ENCODE measurements at places on chromosomes 5 and 9.
A peak's percentile ranks its signal among the peaks of the same experiment; 100 is the strongest.

DNA sequence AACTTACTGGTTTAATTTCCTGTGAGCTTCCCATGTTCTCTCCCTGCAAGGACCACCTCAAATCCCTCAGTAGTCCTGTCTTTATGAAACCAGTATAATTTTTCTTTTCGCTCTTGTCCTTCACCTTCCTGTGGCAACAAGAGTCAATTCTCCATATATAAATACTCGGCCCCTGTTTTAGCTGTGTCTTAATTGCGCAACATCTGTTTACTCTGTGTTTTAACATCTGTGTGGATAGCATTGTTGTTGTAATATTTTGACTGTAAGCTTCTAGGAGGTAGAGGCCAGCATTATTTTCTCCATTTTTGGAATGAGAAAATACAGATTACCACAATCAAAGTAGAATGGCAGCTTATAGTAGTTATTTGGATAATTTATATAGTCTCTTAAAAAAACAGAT lies 30.2 kb upstream of the CDKN2B start:
- no peak for DNase-seq

DNA sequence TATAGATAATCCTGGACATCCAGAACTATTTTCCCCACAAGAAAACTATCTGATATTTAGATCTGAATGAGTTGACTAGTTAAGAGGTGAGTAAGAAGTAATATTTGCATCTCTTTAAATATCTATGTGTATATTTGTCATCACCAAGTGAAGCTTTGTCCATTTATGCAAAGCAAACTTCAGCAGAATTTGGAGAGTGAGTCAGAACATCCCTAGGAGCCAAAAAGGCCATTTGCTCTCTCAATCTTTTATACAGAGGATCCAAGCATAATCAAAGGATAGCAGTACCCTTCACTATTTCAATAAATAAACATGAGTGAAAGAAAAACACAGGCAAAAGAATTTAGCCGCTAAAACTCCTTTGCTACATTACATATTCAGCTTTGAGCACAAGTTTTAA lies 454.4 kb downstream of the NR2F1-AS1 start:
- DNase-seq, result no peak

DNA sequence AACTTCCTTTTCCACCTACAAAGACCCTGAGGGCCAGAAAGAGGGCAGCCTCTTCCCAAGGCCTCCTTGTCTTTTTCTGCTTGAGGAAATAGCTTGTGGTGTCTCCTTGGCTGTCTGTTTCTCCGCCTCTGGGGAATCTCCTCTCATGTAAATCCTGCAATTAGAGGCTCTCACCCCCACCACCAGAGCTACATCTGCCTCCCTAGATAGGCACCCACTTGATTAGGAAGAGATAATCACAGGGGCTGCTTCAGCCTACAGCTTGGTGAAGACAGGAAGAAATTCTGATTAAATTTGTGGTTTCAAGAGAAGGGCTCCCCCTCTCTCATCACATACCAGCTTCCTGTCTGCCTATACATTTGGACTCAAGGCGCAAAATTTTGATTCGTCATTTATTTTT lies 75.6 kb downstream of the TLR4 start:
- no peak for DNase-seq

DNA sequence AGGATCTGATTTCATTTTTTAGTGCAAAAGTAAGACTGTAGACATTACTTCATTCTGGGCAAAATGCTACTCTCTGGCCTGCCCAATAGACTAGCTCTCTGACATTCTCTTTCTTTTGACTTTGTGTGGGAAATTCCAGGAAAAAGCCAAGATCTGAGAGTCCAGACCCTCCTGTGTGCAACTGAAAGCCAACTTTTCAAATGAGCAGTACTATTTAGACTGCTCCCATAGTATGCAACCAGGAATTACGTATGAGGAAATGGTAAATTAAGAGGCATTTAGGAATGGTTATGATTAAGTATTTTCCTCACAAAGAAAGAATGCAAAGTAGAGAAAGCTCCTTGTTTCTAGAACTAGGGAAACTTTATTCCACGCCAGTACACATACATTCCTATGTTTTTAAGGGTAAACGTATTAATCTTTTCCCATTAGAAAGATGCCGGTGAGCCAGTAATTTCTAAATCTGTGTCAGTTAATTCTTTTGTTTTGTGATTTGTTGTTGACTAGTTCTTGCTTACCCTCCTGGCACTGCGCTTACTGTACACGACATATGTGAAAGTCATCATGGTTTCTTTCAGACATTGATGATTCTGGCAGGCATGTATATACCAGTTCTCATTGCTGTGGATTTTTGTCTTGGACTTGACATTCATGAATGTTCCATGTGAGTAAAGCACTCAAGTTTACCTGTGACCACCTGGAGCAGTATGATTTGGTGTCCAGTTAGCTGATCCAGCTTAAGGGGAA lies 56.0 kb downstream of the AOPEP start:
- DNase-seq, result no peak

- DNase-seq, result peak; percentile 66
Measured at GRCh38 chr5:149581192-149581861, at the start of gene ARHGEF37. TSS of gene ARHGEF37 (plus strand) at chr5:149581498. CDS start at chr5:149597770, 16,272 bp downstream.

GRCh38 chr5:72474046-72474500 lies 33.1 kb downstream of the ZNF366 start:
- DNase-seq, result no peak

DNA sequence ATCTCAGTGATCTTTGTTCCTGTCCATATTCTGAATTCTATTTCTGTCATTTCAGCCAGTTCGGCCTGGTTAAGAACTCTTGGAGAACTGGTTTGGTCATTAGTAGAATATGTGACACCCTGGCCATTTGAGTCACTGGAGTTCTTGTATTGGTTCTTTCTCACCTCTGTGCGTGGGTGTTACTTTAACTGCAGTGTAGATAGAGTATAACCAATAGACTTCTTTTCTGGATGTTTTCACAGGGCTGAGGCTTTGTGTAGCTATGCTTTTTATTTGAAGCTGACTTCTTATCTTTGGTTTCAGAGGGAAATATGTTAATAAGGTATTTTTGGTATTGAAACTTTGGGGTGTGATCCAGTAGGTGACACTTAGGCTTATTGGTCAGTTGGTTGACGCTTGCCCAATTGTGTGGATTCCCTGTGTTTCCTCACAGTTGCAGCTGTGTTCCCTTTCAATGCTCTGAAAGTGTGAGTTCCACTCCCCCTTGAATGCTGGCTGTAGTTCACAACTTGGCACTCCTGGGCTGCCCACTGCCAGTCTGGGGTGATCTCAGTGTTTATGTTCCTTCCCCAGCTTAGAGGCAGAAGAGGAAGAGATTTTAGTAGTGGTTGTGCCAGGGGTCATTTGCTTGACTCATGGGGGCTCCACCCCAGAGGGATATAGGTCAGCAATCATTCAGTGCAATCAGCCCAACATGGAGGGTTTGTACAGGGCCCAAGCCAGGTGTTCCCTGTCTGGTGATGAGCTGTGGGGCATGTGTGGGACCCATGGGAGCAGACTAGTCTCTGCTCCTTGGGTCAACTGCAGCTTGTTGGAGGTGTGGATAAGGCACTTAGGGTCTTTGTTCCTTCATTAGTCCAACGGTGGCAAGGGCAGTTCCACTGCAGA lies 34.9 kb upstream of the TEK start:
- no peak for DNase-seq

DNA sequence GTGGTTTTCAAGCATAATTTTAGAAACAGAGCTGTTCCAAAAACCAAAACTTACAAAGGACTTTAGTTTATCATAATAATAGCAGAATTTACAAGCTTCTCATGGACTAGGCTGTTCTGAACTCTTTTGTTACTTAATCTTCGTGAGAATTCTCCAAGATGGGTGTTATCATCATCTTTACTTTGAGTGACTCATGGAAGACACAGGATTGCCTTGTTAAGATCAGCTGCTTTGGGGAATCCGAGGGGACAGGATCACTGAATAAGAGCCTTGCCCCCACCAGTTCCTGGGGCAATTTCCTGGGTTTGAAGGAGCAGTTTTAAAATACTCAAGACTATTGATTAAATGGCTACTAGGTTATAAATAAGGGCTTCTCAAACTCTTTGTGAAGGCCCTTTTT lies 80.5 kb downstream of the CFAP90 start:
- DNase-seq, result no peak

DNA sequence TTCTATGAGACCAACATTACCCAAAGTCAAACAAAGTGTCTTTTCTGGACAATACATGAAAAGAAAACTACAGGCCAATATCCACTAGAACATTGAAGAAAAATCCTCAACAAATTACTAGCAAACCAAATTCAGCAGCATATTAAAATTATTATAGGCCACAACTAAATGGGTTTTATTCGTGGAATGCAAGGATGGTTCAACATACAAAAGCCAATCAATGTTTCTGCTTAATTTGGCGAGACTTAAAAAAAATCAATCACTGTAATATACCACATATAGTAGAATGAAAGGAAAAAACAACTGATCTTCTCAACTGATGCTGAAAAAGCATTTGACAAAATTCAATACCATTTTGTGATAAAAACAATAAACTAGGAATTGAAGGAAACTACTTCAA lies 51.8 kb upstream of the FNIP1 start:
- no peak for DNase-seq

GRCh38 chr9:94097788-94098414 lies 13.6 kb downstream of the PTPDC1 start:
- no peak for DNase-seq

DNA sequence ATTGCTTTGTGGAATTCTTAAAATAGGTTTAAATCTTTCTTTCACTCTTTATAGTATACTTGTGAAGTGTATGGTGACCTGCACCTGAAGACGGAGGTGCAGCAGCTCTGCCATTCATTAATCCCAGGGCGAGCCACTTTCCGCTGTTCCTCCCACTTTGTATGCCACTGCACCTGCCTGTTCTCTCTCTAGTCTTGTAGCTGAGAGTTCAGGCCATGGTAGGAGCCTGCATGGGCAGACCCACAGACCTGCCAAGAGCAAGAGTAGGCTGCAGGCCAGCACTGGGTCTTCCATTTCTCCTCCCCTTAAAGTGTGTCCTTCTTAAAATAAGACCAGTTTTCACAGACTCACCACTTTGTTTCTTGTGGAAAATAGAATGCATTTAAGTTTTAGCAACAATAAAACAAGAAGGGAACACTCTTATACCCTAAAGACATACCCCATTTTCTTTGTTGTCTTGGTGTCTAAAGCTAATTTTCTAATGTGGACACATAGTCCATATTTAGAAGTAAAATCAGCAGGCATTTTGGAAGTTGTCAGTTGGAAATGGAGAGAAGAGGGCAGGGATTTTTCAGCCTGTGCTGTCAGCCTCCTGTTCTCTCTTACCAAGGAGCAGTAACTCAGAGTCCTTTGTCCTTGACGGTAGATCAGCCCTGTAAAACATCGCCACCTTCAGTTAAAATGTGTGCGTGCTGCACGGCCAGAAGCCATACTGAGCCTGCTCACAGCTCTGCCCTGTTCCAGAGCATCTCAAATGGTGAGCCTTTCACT lies 103.2 kb downstream of the SNCAIP start:
- peak; percentile 12 for DNase-seq

GRCh38 chr9:99387431-99387830 lies 165.3 kb downstream of the SEC61B start:
- DNase-seq, result no peak

- DNase-seq, result no peak
Measured at GRCh38 chr5:35129276-35129675, 81.5 kb upstream of the AGXT2 start.

DNA sequence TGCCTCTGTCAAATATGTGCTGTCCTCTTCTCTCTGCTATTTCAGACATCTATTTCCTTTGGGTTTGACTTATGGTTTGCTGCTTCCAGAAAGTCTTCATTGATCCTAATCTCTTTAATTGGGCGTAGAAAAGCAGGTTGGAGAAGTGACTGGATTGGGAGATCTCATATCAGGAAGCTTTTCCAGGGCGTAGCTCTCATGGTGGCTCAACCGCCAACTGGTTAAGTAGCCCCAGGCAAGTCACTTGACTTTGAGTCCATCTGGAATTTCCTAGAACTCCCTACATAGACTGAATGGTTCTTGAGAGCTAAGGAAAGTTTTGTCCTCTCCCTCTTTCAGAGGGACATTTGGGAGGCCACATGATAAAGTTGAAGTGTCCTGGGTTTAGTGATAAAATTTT lies 192.3 kb upstream of the GLRA1 start:
- no peak for DNase-seq

DNA sequence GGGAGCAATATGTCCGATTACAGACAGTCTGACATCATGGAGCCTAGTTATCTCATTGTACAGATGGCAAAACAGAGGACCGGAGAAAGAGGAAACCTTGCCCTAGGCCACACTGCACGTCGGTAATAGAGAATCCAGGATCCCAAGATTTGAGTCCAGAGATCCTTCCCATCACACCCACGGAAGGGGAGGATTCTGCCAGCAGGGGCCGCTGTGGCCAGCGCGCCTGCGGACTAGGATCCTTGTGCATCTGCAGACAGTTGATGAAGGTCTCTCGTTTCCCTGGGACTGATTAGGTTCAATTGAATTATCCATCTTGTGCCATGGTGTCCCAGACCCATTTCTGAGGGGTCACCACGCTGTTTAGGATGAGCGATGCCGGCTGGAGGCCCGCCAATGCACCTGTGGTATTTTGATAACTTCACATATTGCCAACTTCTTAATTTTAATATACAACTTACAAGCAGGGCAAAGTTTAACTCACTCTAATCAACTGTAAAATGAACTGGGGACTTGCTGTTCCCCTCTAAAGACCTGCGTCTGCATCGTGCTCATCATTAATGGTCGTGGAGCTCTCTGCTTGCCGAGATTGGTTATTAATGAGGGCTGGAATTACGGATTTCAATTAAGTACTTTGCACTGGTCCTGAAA lies 592.7 kb upstream of the BRINP1 start:
- peak; percentile 11 for DNase-seq

DNA sequence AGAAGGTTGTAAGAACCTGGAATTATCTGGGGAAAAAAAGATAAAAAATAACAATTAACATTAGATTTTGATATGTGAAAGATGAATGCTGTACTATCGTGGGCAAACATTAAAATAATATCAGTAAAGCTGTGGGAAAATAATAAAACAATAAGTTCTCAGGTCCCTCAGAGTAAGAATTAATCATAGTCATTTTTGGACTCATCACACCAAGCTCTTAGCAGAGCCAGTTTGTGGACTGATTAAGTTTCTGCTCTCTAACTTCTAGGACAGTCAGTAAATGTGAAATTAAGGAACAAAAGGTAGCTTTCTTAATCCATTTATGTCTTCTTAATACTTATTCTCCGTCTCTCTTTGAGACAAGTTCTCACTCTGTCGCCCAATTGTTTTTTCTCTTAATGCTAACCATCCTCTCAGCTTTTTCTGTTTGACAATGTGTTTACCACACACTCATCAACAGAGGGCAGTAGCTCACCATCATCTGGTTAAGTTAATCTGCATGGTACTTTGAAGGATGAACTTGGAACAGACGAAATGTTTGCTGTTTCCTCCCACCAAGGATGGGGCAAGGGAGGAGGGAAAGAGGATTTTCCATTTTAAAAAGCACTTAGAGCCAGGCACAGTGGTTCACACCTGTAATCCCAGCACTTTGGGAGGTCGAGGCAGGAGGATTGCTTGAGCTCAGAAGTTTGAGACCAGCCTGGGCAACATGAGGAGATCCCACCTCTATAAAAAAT lies 5.3 kb upstream of the ACO1 start:
- DNase-seq, result peak; percentile 46

DNA sequence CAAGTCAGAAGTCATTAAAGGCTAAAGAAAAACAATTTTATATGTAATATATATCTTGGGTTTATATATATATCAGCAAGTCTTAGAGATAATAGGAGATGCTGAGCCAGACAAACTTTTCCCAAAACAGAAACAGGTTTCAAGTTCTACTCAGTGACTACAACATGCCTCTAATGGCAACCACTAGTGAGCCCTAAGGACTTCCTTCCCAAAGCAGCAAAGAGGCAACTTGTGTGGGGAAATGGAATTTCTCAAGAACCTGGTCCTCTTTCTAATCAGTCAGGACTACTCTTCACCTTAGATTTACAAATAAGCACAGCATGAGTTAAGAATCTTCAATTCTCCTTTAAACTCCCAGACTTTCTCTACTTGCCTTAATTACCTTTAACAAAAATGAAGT lies 17.6 kb downstream of the RNF38 start:
- no peak for DNase-seq
